ENCODE measurements at places on chromosomes 16 and 17.
A peak's percentile ranks its signal among the peaks of the same experiment; 100 is the strongest.

DNA sequence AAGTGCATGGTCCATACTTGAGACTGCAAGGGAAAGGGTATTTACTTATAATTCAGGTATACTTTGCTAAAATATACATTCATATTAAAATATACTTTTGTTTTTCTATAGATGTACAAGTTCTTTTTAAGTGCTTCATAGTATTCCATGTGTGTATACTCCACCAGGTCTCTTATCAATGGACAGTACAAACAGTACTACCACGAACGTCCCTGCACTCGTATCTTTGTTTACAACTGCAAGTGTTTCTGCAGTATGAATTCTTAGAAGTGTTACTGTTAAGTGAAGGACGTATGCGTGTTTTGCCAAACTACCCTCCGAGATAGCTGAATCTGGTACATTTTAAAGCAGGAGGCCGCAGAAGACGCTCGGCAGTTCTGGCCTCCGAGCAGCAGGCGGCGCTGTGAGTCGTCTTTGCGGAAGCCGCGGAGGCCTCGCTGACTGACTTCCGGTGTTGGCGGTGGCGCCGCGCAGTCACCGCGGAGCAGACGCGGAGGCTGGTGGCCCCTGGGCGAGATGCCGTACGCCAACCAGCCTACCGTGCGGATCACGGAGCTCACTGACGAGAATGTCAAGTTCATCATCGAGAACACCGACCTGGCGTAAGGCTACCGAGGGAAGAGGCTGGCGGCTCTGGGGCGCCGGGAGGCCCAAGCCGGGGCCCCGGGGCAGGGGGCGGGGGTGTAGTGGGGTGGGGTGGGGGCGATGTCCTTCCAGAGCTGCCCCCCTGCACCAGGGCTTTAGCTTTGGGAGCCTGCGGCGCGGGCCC lies at the start of gene POLR2C:
POLR2C (plus strand) TSS at position 471 of the 769 bp plus-strand sequence; CDS start at position 517, 46 bp downstream.
- DNase-seq: peak; percentile 91

GRCh38 chr16:87057211-87057881 lies 259.8 kb downstream of the C16orf95 start:
- no peak for DNase-seq

DNA sequence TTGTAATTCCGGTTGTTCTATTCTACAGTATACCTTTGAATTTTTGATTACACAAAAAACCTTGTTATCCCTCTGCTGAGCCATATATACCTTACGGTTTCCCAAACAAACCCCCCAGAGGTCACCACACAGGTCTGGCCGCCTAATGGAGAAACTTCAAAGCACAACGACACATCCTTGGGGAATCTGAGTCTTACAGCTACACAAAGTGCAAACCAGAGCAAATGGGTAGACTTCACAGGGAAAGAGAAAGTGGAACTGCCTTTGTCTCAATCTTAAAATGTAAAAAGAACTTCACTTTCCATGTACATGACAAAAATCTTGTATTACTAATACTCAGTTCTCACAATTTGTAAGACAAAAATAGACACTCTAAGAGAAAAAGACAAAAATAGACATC lies 2.7 kb downstream of the FBXO31 start:
- DNase-seq: no peak

GRCh38 chr17:32259586-32259985 lies 6.0 kb upstream of the RHBDL3 start:
- DNase-seq: no peak

GRCh38 chr17:35666967-35667532 lies 64.4 kb upstream of the RASL10B start:
- DNase-seq: no peak

DNA sequence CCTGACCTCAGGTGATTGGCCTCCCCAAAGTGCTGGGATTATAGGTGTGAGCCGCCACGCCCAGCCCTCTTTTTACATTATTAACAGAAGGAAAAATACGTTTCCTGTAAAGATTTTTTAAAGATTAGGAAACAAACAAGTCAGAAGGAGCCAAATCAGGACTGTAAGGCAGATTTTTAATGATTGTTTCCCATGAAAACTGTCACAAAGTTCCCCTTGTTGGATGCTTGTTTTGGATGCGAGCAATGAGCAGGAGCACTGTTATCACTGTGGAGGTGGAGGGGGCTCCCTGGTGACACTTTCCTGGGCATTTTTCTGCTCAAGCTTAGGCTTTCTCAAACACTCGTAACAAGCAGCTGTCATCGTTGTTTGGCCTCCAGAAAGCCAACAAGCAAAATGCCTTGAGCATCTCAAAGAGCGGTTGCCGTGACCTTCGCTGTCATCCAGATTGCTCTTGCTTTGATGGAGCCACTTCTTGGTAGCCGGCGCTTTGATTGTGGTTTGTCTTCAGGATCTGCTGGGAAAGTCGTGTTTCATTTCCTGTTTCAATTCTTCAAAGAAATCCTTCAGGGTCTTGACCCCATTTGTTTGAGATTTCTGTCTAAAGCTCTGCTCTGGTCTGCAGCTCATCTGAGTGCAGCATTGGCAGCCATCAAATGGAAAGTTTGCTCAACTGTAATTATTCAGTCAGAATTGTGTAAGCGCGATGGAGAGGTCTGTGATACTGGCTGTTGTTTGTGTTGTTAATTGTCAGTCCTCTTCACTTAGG lies 128.7 kb downstream of the RPTOR start:
- DNase-seq: no peak

- no peak for DNase-seq
Observed at GRCh38 chr16:46788891-46789474, 40.8 kb upstream of the MYLK3 start.

DNA sequence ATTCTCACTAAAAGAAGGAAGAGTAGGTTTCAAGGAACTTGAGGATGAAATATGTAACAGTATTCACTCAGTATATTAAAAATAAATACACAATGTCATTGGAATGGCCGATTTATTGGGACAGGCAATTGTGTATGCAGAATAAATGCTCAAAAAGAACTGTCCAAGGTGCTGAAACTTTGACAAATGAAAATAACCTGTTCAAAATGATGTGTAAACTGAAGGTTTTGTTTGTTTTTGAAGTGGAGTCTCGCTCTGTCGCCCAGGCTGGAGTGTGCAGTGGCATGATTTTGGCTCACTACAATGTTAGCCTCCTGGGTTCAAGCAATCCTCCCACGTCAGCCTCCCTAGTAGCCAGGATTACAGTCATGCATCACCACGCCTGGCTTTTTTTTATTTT lies 318.7 kb upstream of the RBFOX1 start:
- no peak for DNase-seq

- DNase-seq: no peak
Observed at GRCh38 chr16:9827062-9827752, 355.0 kb downstream of the GRIN2A start.

DNA sequence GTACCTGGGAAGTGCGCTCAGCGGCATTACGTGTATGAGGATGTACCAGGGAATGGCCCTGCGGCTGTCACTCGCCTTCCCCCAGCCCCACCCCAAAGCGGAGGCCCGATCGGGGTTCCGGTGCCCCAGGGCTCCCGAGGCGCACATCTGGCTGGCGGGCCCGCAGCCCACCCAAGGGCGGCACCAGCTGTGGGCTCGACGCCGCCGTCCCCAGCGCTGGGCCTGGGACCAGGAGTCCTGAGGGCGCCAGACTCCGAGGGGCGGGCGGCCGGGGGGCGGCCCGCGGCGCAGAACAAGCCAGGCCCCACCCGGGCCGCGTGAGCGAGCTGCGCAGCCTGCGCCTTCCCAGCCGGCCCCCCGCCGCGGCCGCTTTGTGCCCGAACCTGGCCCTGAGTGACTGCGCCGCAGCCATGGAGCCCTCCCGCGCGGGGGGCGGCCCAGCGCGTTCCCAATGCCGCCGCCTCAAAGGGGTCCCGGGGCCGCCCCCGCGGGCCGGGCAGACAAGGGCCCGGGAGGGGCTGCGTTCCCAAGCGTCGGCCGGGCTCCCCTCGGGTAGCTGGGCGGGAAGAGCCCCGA lies 17.4 kb downstream of the ZNF423 start:
- DNase-seq: no peak

- DNase-seq: no peak
Observed at GRCh38 chr16:55482056-55482455, 3.1 kb downstream of the MMP2 start.

DNA sequence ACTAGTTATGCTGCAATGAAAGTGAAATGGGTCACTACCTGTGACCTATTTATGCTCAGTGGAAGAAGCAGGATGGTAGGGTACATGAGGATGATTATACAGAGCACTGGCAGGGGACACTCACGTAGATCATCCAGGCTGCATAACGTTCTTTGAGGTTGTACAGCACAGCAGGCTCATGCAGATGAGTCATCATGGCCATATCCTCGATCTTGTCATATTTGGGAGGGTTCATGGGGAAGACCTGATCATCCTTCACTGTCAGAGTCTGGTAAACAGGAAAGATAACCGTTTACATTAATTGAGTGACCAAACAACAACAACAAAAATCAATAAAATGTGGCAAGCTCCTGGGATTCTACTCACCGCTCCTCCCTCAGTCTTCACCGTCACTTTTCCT lies 2.1 kb downstream of the MYH2 start:
- no peak for DNase-seq

GRCh38 chr16:4339909-4340308 lies 11.2 kb downstream of the PAM16 start:
- DNase-seq: no peak

DNA sequence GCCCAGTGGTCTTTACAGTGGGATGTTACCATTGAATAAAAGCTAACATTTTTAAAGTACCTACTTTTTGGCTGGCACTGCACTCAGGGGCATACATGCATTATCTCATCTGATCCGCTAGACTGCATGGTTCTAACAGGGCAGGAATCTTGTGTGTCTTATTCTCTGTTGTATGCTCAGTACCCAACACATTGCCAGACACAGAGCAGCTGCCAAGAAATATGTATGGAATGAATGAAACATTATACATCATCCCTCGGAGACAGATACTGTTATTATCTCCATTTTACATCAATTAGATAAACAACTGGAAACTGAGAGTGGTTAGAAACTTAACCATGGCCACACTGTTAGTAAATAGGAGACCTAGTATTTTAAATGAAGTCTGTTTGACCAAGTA lies 74.1 kb upstream of the CDH11 start:
- no peak for DNase-seq

- no peak for DNase-seq
Observed at GRCh38 chr17:4313221-4314114, 49.7 kb upstream of the ANKFY1 start.

GRCh38 chr17:62968445-62968923 lies 2.4 kb downstream of the TANC2 start:
- DNase-seq: peak; percentile 98
